Stimulated activated CD4-positive, alpha-beta T cell treated with anti-CD3 and anti-CD28 coated beads, Interleukin-4, amount 100 ng/mL, for 48 hours (primary cell): ENCODE measurements at places on chromosomes 6 and 20.

DNA sequence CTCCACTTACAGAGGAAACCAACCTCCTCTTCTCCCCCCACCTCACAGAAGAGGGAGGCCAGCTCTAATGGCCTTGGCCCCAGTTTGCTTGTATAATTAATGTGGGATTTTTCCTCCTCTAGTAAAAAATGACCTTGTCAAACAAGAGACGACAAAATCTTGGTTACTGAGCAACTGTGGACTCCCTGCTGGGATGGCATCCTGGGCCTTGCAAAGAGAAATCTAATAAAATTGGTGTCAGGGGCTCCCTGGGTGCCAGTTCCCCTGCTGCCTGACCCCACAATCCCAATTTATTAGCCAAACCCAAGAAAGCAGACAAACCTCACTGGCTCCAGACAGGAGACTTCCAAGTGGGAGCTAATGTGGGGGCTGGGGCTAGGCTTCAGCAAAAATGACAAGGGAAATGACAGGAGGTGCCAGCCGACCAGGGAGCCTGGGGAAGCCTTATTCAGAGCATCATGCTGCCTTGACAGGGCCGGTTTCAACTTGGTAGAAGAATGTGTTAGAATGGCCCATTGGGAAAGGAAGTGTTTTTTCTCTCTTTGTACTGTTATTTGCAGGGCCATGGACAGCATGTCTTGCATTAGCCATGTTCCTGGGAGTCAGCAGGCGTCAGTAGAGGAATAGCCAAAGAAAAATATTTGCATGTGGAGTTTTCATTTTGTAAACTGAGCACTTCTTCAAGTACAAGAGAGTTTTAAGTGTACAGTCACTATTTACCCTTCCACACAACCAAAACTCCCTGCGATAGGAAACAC is 816.9 kb downstream of the DHX35 start:
- DNase-seq, result no peak

DNA sequence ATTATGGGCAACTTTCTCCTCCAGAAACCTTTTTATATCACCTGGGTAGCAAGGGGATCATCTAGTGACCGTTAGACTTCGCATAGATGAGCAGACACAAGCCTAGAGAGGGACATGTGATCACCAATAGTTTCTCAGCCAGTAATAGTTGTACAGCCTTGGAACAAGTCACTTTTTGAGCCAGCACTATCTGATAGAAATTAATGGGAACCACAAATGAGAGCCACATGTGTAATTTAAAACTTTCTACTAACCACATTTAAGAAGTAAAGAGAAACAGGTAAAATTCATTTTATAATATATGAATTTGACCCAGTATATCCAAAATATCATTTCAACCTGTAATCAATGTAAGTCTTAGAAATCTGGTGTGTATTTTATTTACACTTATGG is 592 bp upstream of the CTNNBL1 start:
- DNase-seq, result no peak

- DNase-seq, result no peak
Observed at GRCh38 chr6:33665957-33666356, 44.8 kb downstream of the ITPR3 start.

- DNase-seq, result no peak
Observed at GRCh38 chr6:107196152-107196551, 80.8 kb upstream of the BEND3 start.

DNA sequence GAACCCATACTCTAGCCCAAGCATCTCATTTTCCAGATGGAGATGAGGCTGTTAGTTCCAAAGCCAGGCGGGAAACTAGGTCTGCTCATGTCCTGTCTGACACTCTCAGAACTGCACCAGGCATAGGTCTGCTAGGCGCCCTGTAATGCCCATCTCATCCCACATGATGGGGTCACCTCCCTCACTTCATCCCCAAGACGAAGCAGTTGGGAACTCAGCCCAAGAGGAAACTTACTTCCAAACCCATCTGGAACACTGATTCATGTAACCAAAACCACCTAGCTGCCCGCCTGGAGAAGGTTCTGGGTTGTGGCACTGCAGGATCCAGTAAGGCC is 119.4 kb upstream of the PRND start:
- no peak for DNase-seq

GRCh38 chr6:108610957-108611586 is 50.4 kb downstream of the FOXO3 start:
- DNase-seq, result no peak

DNA sequence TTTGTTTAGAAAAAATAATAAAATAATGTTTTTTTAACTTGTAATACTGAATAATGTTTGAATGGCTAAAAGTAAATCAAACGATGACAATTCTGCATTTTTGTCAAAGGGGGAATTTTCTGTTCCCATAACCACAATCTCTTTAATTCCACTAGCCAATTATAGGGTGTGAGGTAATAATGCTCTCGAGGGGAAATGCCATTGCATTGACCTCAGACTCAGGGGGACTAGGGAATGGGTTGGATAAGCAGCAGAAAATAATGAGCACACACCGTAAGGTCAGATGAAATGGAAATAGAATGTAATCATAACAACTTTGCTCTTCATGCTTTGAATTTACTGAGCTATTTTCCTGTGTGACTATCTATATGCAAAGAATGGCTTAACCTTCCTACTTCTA is 584.7 kb downstream of the RFPL4B start:
- DNase-seq, result no peak

GRCh38 chr6:165944002-165944466 is 223.6 kb downstream of the TBXT start:
- DNase-seq, result no peak

DNA sequence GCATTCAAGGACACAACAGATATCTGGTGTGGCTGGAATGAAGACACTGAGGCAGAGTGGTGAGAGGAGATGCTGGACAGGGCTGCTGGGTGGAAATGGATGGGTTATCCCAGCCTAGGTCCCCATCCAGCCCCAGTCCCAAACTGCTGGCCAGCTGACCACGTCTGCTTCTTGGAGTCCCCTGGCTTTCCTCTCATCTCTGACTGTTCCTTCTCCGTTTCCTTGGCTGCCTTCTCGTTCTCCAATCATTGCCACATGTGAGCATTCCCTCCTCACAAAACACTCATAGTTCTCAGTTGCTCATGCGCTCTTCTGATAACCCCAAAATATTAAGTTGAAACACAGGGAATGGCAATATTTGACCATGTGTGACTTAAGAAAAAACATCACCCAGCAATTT is 31.5 kb downstream of the MAFB start:
- DNase-seq, result no peak
